ENCODE measurements at places on chromosomes 7 and 10.

DNA sequence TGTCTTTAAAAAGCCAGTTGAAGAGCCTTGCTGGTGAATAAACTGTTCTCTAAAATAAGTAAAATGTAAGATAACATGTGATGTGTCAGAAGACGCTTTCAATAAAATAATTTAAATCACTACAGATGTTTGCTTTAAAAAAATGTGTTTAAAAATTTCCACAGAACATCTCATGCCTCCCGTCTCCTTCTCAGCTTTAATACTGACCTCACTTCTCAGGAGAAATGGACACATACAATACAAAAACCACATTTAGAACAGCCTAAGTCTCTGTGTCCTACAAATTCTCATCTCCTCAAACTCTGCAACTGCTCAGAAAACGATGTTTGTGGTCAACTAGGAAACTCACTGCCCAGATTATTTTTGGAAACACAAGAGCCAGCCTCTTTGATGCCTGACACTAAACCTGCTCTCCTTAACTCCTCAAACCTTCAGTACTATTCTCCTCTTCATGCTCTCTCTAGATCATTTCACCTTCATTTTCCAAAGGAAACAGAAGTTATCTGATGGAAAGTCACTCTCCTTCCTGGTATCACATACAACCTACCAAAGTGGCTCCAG is 120.3 kb downstream of the ZNF438 start:
- H3K27ac ChIP-seq = no peak overlapping the region
- H3K36me3 ChIP-seq = peaks cover under 1% of the 10 kb centered on the region
- no peak overlapping the region for H3K4me3 ChIP-seq
- H3K27me3 ChIP-seq = no peaks in the 10 kb centered on the region
- DNase-seq = no peak

GRCh38 chr7:50376056-50376820 is 71.7 kb downstream of the IKZF1 start:
- peaks cover 3% of the 10 kb centered on the region for H3K36me3 ChIP-seq
- no peak overlapping the region for H3K27ac ChIP-seq
- peaks cover 3% of the 10 kb centered on the region for H3K27me3 ChIP-seq
- H3K4me1 ChIP-seq = peaks cover 6% of the 10 kb centered on the region

- H3K27me3 ChIP-seq = no peaks in the 10 kb centered on the region
- no peak for DNase-seq
- H3K36me3 ChIP-seq = no peaks in the 10 kb centered on the region
- no peak overlapping the region for H3K27ac ChIP-seq
These were observed 178.1 kb upstream of the SEMA3A start for GRCh38 chr7:84372712-84373111.

GRCh38 chr10:34762603-34763299 is 52.3 kb downstream of the PARD3 start:
- H3K4me1 ChIP-seq = peaks cover 60% of the 10 kb centered on the region
- no peaks in the 10 kb centered on the region for H3K27me3 ChIP-seq
- H3K27ac ChIP-seq = no peak overlapping the region

- H3K4me1 ChIP-seq = no peaks in the 10 kb centered on the region
- H3K27me3 ChIP-seq = no peaks in the 10 kb centered on the region
- no peak overlapping the region for H3K27ac ChIP-seq
- DNase-seq = no peak
These were observed 6.2 kb upstream of the IFIT2 start for GRCh38 chr10:89295597-89295996.

GRCh38 chr7:93374345-93374940 is 142.3 kb downstream of the VPS50 start:
- no peak overlapping the region for H3K4me3 ChIP-seq
- DNase-seq = no peak
- H3K36me3 ChIP-seq = no peaks in the 10 kb centered on the region
- no peaks in the 10 kb centered on the region for H3K4me1 ChIP-seq
- H3K27me3 ChIP-seq = peaks cover 9% of the 10 kb centered on the region

- H3K36me3 ChIP-seq = peaks cover 3% of the 10 kb centered on the region
- no peak for DNase-seq
- H3K27me3 ChIP-seq = no peaks in the 10 kb centered on the region
- no peak overlapping the region for H3K27ac ChIP-seq
These were observed 407.5 kb upstream of the AUTS2 start for GRCh38 chr7:69190763-69191162.

- no peak for DNase-seq
- H3K27ac ChIP-seq = no peak overlapping the region
- H3K4me1 ChIP-seq = peaks cover 9% of the 10 kb centered on the region
- H3K27me3 ChIP-seq = no peaks in the 10 kb centered on the region
- no peaks in the 10 kb centered on the region for H3K36me3 ChIP-seq
These were observed 172.2 kb downstream of the SH2D4B start for GRCh38 chr10:80709866-80710265.

- H3K36me3 ChIP-seq = no peaks in the 10 kb centered on the region
- no peaks in the 10 kb centered on the region for H3K27me3 ChIP-seq
- DNase-seq = no peak
- H3K4me1 ChIP-seq = peaks cover 20% of the 10 kb centered on the region
- H3K4me3 ChIP-seq = no peak overlapping the region
- H3K27ac ChIP-seq = no peak overlapping the region
These were observed 107.7 kb upstream of the ANK3 start for GRCh38 chr10:60497364-60497763.

- H3K36me3 ChIP-seq = no peaks in the 10 kb centered on the region
- H3K4me1 ChIP-seq = no peaks in the 10 kb centered on the region
- no peak for DNase-seq
These were observed 31.4 kb downstream of the FEZF1 start for GRCh38 chr7:122273117-122273516.

DNA sequence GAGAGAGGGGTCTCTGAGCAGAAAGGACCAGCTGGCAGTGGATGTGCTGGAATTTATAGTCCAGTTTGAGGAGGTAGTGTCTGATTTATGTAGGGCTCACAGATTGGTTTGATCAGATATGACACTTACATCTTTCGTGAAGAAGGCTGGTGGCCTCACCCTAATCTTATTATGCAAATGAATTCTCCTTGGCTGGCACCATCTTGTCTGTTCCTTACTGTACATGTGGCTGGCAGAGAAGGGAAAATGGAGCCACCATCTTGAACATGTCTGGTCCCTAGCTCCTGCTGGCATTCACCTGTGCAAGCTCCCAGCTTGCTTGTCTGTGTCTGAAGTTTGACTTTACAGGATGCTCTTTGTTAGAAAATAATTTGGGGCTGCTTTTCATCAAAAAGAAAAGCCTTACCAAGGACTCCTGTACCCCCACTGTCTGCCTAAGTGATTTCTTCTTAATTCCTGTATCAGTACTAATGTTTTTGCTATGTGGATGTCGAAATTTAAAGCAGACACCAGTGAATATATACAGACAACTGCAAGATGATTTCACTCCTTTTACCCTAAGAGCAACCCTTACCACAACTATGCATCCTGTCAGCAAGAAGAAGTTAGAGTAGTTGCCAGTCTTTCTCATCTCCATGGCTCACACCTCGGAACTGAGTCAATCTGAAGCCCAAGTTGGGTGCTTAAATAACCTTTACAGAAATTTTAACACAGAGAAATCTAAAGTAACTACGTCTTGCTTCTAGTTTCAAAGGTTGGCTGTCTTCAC is 322.0 kb upstream of the SEMA3D start:
- no peak for DNase-seq
- H3K4me3 ChIP-seq = no peak overlapping the region
- no peaks in the 10 kb centered on the region for H3K27me3 ChIP-seq
- no peak overlapping the region for H3K27ac ChIP-seq
- peaks cover 3% of the 10 kb centered on the region for H3K36me3 ChIP-seq

GRCh38 chr7:39910108-39910869 is 39.8 kb upstream of the CDK13 start:
- no peak overlapping the region for H3K4me3 ChIP-seq
- peaks cover 3% of the 10 kb centered on the region for H3K27me3 ChIP-seq
- H3K4me1 ChIP-seq = no peaks in the 10 kb centered on the region
- no peak for DNase-seq

DNA sequence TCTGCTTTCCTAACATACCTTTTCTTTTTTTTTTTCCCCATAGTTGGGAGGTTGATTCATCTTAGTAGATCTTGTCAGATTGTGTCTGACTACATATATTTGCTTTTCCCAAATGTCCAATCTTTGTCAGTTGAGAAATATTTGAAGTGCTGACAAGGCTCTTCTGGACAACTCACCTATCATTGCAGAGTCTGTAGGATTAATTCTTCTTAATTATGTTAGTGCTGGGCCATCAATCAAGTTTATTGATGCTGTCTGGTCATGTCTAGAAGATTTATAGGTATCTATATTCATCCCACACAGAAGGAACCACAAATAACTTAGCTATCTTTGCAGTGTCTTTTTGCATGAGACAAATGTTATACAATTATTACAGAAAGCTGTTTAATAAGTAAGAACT is 310.6 kb downstream of the ACTR3B start:
- H3K36me3 ChIP-seq = no peaks in the 10 kb centered on the region
- H3K27ac ChIP-seq = no peak overlapping the region
- no peaks in the 10 kb centered on the region for H3K4me1 ChIP-seq
- DNase-seq = no peak

- H3K4me3 ChIP-seq = peak overlapping the region; percentile 82
- peaks cover 16% of the 10 kb centered on the region for H3K27me3 ChIP-seq
- no peak for DNase-seq
- H3K4me1 ChIP-seq = peaks cover 40% of the 10 kb centered on the region
These were observed 4.1 kb downstream of the ATG9B start for GRCh38 chr7:151020231-151020630.

- H3K27ac ChIP-seq = no peak overlapping the region
- H3K4me1 ChIP-seq = peaks cover 2% of the 10 kb centered on the region
- H3K4me3 ChIP-seq = no peak overlapping the region
- H3K27me3 ChIP-seq = no peaks in the 10 kb centered on the region
- peaks cover 19% of the 10 kb centered on the region for H3K36me3 ChIP-seq
These were observed 55.0 kb downstream of the WAC start for GRCh38 chr10:28587970-28588290.

DNA sequence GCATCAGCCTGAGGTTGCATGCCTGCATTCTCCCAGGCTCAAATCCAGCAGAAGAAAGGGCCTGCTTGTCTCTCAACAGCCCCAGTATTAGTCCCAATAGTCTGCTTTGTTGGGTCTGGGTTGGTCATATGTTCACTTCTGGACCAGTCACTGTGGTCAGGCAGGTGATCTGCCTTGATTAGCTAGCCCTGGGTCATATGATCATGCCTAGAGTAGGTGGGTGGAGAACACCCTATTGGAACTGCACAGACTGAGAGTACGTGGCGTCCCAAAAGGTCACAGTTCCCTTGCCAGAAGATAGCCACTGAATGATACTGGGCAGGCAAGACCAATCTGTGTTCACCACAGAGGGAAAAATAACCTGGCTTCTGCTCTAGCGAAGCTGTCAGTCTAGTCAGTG is 80.1 kb downstream of the SH2D4B start:
- DNase-seq = no peak
- peaks cover 3% of the 10 kb centered on the region for H3K36me3 ChIP-seq
- H3K27me3 ChIP-seq = peaks cover 2% of the 10 kb centered on the region
- H3K4me1 ChIP-seq = no peaks in the 10 kb centered on the region

DNA sequence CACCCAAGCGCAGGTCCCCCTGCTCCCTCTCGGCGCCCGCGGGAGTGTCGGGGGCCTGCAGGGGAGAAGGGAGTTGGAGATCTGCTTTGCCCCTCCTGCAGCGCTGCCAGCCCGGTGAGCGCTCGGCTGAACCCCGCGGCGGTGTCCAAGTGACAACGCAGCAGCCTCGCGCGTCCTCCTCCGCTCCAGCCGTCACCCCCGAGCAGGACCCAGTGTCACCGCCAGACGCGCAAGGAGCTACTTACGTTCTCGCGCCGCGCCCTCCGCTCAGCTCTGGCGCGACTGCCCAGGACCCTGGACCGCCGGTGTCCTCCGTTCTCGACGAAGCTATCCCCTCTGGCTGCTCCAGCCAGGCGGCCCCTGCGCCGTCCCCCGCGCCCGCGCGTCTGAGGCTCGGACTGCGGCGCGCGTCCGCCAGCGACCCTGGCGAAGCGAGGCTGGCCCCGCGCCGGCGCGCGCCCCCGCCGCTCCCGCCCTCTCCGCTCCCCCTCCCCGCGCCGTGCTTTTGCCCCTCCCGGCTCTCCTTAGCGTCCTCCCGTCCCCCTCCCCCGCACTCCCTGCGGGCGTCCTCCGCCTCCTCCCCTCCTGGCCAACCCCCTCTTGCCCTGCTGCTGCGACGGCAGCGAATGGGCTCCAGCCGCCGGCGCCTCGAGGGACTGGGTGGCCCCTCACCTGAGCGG is at the start of gene NRCAM:
Gene NRCAM (minus strand): TSS at position 439 of the 680 bp plus-strand sequence. CDS start 216,372 bp downstream, outside the sequence.
- peaks cover 49% of the 10 kb centered on the region for H3K27me3 ChIP-seq
- H3K4me3 ChIP-seq = peak within 1 kb of the TSS; percentile 90
- H3K36me3 ChIP-seq = no peaks in the 10 kb centered on the region
- peaks cover 45% of the 10 kb centered on the region for H3K4me1 ChIP-seq
- peak; percentile 77 for DNase-seq
- no peak within 1 kb of the TSS for H3K27ac ChIP-seq

DNA sequence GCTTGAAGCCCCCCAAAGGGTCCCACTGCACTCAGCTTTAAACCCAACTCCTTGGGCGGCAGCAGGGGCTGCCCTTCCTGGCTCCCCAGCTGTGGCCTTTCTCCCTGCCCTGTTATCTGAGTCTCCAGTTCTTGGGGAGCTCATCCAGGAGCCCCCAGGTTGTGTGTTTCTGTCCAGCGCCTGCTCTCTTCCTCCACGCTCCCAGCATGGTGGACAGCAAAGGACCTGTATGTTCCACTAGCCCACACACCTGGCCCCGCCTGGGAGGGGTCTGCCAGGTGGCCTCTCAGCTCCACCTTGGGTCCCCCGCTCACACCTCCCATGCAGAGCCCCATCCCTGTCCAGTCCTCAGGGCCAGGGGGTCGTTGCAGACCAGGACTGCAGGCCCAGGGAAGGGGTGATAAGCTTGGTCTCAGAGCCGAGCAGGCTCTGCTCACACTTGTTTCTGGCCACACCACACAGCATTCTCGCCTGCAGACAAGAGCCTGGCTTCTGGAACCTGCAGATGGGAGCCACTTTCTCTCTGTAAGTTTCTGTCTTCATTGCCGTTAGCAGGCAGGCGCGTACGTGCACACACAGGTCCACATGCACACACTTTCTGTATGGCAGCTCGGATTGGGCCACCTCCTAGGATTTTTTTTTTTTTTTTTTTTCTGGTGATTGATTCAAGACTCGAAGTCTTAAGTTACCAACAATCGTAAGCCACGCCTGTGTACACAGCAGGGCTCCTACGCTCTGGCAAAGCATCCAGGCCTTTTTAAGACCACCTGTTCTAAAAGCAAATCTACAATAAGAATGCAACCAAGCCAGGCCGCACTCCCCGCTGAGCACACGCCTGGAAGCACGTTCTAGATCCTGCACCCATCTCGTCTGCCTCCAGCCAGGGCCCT is 104.6 kb downstream of the CYTH3 start:
- H3K27me3 ChIP-seq = no peaks in the 10 kb centered on the region
- peaks cover 12% of the 10 kb centered on the region for H3K4me1 ChIP-seq
- DNase-seq = no peak
- H3K27ac ChIP-seq = no peak overlapping the region
- no peaks in the 10 kb centered on the region for H3K36me3 ChIP-seq
- no peak overlapping the region for H3K4me3 ChIP-seq

- no peak overlapping the region for H3K27ac ChIP-seq
- no peaks in the 10 kb centered on the region for H3K36me3 ChIP-seq
- no peak overlapping the region for H3K4me3 ChIP-seq
- H3K27me3 ChIP-seq = no peaks in the 10 kb centered on the region
- H3K4me1 ChIP-seq = peaks cover 39% of the 10 kb centered on the region
- DNase-seq = peak; percentile 57
These were observed 65.8 kb upstream of the PRSS58 start for GRCh38 chr7:142323706-142324105.

- H3K27me3 ChIP-seq = no peaks in the 10 kb centered on the region
- DNase-seq = no peak
- H3K27ac ChIP-seq = no peak overlapping the region
- H3K4me1 ChIP-seq = peaks cover 15% of the 10 kb centered on the region
- H3K4me3 ChIP-seq = no peak overlapping the region
- no peaks in the 10 kb centered on the region for H3K36me3 ChIP-seq
These were observed 17.7 kb downstream of the CUX1 start for GRCh38 chr7:101835136-101835535.

- H3K4me1 ChIP-seq = no peaks in the 10 kb centered on the region
- H3K27me3 ChIP-seq = no peaks in the 10 kb centered on the region
- peaks cover 26% of the 10 kb centered on the region for H3K36me3 ChIP-seq
- DNase-seq = no peak
- no peak overlapping the region for H3K27ac ChIP-seq
These were observed 162.3 kb downstream of the SVIL start for GRCh38 chr10:29472301-29473086.
